ENCODE measurements at places on chromosomes 2 and 18.

DNA sequence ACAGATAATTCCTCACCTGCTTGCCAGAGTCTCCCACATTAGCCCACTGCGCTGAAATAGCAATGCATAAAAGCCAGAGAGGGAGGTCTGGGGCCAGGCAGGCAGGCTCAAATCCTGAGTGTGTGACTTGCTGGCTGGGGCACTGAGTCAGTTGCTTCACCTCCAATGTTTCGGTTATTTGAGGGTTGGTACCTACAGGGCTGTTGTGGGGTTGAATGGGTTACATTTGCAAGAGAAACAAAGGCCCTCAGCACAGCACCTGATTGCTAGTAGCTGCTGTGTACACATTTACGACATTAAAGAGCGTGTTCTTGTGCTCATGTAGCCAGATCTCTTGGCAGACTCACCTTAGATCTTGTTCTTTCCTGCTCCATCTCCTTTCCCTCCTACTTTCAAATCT is 34.1 kb upstream of the FAM110C start:
- no peak for DNase-seq

GRCh38 chr2:45009303-45009927 is at the start of gene SIX2:
SIX2 (minus strand) TSS chr2:45009452; CDS start chr2:45009110, 342 bp downstream.
- no peak for DNase-seq

- DNase-seq, result no peak
Observed at GRCh38 chr2:52964916-52965530, 802.6 kb upstream of the CHAC2 start.

- DNase-seq, result no peak
Observed at GRCh38 chr2:216017365-216017764, 4.0 kb upstream of the MREG start.

DNA sequence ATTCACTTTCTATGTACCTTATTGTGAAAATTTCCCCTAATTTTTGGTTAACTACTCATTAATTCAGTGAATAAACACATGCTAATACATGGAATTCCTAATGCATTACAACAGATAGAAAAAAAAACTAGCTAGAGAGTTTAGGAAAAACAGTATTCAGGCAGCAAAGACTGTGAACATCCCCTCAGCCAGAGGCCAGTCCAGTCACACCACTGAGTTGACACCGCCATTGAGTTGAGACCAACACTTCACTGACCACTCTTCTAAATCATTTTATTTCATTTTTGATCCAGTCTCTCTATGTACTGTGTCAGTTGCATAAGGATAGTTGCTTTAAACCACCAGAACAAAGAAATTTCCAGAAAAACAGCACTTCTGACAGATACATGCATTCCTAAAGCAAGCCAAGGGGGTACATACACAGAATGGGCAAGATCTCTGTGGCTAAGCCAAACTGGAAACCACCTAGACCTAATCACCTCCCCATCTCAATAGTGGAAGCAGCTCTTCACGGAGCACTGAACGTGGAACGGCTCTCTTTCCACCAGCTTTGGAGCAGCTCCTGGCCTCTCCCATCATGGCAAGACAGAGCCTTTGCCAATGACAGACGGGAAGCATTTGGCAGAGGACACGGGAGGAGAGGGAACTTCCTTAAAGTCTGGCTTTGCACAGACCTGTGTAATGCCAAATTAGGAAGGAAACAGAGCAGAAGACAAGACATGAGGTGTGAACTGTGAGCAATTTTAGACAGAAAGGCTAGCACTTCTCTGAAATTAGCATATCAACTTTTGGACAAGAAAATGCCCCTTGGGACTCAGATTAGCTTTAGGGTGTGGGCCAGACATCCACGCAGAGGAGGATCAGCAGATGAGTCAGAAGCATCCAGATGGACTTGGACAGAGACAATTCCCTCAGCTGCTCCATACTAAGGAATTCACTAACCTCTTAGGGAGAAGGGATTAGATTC is 36.4 kb downstream of the CACNB4 start:
- DNase-seq, result no peak

GRCh38 chr2:219286436-219287115 is 7.4 kb downstream of the DNAJB2 start:
- DNase-seq, result no peak

DNA sequence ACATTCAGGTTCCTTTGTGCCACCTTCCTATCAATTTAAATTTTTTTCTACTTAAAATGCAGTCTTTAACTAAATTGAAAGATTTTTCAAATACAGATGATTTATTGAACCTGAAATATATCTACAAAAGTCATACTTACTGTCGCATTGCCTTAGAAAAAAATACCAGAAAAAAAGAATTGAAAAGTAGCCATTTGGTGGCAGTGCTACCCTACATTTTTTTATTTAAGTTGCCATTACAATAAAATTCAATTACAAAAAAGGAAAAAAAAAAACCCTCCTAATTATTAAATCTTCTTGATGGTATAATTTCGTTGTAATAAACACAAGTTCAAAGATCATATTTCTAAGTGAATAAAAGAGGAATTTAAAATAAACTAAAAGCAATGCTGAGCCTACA is 43.4 kb downstream of the DSC3 start:
- no peak for DNase-seq

DNA sequence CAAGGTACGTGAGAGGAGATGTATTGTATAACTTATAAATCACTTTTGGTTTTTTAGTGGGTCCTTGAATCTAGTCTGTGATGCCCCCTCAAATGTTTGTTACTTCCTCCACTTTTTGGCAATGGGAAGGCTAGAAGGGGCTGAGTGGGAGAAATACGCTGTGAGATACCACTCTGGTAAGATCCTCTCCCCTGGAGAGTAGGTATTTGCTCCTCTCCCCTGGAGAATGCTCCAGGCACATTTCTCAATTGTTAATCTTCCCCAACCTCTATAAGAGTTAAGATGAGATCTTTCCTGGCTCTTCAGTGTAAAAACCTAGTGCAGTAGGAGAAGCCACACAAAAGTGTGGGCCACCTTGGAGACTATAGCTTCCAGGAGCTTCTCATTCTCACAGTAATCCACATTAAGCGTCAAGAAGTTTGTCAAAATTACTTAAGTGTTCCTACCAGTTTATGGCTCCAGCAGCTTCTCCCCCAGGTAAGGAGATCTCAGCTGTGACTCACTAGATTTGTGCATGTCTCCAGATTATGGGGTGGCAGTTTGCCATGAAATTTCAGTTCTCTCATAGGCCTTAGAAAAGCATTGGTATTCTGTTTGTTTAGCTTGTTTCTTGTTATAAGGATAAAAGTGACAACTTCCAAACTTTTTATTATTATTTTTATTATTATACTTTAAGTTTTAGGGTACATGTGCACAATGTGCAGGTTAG is 182.6 kb downstream of the FSIP2 start:
- no peak for DNase-seq

DNA sequence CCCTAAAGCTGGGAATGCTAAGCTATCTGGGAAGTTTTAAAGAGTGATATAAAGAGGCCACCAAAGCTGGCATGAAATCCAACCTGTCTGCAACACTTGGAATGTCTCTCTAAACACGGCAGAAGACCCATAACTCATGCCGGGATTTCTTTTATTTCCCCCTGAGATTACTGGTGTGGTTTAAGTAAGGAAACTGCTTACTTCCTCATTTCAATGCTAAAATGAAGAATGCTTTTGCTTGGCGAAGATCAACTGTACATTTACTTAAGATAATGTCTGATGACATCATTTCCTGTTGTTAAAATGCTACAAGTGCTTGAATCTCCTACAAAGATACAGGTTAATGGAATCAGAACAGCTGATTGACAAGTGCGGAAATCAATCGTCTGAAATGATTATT is 353.8 kb upstream of the SALL3 start:
- DNase-seq, result no peak

GRCh38 chr18:13483316-13484270 is 242.8 kb downstream of the FAM210A start:
- DNase-seq, result no peak

- no peak for DNase-seq
Observed at GRCh38 chr2:72745679-72746368, 80.0 kb downstream of the EXOC6B start.

DNA sequence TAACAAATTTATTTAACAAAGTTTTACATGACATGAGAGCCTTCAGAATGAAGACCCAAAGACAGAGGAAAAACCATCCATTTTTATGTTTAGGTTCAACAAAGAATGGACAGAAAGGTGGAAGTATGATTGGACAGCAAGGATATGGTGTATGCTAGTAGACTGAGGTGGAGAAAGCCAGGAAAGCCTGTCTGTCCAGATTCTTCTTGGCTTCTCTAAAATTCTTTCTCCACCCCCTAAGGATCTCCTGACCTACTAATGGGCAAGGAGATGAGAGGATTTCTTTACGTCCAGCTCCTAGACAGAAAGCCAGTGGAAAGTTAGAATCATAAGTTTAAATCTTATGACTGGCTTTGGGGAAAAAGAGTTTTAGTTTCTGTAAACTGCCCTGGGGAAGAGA is 3.0 kb downstream of the ATIC start:
- no peak for DNase-seq

DNA sequence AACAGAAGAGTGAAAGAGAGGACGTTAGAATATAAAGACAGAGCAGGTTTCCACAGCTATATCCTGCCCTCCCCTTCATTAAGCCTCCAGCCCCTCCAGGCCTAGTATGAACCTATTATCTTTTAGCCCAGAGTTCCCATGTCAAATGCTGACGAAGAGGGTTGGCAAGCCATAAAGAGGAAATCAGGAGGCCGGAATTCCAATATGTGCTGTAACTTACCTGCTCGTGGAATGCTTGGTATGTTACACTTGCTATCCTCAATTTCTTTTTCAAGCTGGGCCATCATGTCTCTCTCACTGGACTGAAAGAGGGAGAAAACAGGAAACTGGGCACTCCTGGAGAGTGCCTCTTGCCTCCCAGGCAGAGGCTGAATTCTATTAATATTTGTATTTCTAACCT is 264.1 kb downstream of the TRIB2 start:
- no peak for DNase-seq

DNA sequence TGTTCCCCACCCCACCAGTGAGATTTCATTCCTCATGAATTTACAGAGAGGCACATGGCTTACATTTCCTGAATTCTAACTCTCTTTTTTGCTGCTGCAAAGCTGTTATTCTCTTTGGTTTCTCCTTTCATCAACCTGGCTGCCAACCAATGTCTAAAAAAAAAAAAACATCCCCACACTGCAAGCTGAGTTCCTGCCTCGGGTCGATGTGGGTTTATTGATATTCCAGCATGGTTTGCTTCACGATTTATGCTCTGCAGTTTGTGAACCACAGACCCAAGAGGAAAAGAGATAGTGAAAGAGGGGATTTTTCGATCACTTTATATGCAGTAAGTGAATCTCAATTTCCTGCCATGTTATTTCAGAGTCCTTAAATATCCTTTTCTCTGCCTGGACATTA is 363.6 kb downstream of the LPIN1 start:
- DNase-seq, result peak; percentile 53

GRCh38 chr18:25282896-25283703 is 68.9 kb downstream of the ZNF521 start:
- DNase-seq, result no peak

DNA sequence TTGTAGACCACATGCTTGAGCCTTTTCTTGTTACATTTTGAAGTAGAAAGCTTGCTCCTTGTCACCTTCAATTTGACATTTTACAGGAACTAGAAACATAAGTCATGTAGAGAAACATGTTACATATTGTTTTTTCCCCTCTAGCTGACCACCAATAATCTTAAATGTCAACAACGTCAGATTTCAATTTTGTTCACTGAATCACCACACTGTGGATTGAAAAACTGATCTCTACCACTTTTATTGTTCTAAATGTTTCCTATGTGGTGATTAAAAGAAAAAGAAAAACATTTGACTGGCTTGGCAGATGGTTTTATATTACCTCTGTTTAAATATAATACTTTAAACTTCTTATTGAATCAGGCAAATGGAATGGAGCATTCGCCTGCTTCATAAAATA is 87.7 kb downstream of the DSEL start:
- DNase-seq, result no peak

GRCh38 chr2:64599469-64599868 is 54.2 kb downstream of the SERTAD2 start:
- DNase-seq, result no peak

DNA sequence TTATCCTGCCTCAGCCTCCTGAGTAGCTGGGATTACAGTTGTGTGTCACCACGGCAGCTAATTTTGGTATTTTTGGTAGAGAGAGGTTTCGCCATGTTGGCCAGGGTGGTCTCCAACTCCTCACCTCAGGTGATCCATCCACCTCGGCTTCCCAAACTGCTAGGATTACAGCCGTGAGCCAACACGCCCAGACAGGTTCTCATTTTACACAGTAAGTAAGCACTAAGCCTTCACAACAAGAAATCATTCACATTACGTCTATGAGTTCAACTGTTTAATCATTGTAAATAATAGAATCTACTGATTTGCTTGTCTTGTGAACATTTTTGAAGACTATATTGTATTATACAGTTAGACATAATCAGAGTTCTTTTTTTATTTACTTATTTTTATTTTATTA is 131.5 kb upstream of the LRATD1 start:
- no peak for DNase-seq

GRCh38 chr2:212745359-212745758 is 206.8 kb upstream of the ERBB4 start:
- DNase-seq, result no peak

DNA sequence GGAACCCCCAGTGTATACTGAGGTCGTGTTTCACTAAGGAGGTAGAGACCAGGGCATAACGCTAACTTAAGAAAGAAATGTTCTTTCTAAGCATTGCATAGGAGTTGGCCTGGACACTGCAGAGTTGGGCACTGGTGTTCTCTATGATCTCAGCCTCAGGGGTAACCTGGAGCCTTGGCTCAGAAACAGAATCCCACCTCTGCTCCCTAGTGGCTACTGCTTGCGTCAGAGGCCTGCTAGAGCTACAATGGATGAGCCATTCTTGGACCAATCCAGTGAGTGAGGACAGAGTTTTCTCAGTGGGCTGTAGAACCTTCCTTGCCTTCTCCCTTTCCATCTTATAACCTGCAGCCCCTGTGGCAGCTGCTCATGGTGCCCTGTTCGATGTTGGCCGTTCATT is 324.4 kb upstream of the CELF4 start:
- DNase-seq, result no peak

DNA sequence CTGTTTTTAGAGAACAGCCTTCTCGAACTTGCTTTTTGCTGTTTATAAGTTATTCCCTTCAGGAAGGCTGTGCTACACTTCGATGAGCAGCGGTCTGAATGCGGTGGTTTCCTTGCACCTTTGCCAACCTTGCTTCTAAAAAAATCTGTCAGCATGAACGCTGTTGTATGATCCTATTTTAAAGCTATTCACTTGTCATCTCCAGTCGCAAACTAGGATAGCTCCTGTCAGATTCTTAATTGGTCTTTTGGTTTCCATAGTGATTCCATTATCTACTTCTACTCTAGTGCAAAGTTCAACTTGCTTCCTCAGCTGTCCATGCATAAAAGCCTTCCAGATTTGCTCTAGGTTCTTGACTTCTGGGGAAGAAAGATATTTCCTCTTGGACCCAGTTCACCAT is 76.3 kb upstream of the GALNT3 start:
- no peak for DNase-seq
